ENCODE measurements at places on chromosomes 7 and 10.
A peak's percentile ranks its signal among the peaks of the same experiment; 100 is the strongest.

GRCh38 chr10:13632440-13632839, 45.7 kb downstream of the PRPF18 start:
- DNase-seq = no peak

GRCh38 chr10:17506390-17506789, 52.0 kb upstream of the ST8SIA6 start:
- no peak for DNase-seq

DNA sequence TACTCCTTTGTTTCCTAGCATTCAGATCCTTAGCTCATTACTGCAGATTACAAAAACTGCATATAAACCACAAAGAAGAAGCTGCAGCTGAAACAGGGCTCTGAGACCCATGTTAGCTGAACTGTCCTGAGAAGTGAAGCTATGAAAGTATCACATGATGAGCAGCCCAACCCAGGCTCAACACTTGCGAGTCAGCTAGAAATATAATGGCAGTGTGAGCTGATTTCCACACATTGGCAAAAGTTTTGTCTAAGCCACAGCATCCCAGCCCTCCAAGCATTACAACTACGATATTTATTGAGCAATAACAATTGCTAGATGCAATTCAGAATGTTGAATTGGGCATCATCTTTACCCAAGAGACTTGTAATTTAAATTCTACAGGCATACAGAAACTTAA, 34.5 kb upstream of the SKAP2 start:
- peak; percentile 63 for DNase-seq

DNA sequence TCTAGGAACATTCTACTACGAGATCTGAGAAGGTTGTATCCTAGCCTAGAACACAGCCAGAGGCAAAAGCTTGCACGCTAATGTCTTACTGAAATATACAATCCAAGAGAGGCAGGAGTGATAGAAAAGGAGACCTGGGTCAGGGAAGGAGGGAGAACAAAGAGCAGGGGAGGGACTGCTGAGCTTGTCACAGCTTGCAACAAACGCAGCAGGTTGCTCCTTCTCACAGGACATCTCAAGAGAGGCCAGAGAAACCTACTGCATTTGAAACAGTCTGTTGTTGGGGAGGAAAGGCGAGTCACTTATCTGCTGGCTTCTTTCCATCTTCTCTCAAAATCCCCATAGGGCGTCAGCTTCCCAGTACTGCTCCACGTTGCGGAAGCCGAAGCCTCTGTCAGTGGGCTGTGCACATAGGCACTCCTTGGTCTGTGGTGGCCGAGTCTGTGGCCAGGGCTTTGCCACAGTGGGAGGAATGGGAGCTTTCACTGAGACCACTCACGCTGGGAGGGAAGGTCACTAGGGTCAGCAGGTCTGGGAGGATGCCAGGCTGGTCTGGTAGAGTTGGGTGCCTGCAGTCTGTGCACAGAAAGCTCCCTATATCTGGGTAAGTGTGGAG, 25.8 kb upstream of the GPNMB start:
- DNase-seq = no peak

DNA sequence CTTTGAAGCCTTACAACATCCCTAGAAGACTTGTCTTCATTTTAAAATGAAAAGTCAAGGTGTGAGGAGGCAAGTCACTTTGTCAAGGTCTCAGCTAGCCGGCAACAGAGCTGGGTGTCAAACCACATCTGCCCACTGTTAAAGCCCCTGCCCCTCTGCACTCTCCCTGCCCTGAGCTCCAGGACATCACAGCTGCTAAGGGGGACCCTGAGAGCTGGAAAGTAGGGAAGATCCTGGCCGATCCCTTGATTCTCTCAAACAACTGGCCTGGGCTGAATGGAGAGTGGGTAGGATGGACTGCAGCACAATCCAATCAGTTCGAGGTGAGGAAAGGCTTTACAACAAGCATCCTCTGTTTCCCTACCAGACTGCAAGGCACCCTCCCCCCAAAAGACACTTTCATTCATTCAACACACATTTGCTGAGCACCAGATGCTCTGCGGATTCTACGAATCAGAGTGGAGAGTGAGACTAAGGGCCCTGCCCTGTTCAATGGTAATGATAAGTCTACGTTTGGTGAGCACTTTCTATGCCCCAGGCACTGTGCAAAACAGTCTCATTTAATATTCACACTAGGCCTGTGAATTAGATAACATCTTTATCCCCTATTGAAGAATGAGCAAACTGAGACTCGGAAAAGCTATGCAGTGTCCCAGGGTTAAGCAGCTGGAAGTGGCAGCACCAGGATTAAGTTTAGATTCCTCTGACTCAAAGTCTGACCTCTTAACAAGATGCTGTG, 148.1 kb downstream of the HERPUD2 start:
- no peak for DNase-seq

DNA sequence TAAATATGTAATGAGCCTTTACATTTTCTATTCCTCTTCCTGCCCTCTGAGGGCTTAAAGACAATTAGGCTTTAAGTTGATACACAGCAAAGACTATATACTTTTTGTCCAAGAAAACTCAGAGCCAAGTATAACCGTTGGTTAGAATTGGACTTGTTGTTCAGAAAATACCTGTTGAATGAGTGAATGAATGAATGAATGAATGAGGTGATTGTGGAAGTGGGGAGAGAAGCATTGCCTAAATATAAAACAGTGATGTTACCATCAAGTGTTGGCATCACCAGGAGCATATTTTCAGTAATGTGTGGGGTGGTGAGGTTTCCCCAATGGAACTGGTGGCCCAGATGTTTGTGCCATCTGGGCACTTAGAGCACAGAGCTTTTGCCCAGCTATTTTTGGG, 106.9 kb downstream of the AOAH start:
- no peak for DNase-seq

Data from AG10803 (cell line).